ENCODE measurements at places on chromosomes 1 and 21. TPM values are rescaled to one million over a fixed set of nuclear protein-coding genes. Genes with fewer than 3 reads are reported as not detected.

LMX1A gene
- total RNA-seq, result not detected

CHIT1 gene
- not detected for total RNA-seq

BEND5 gene
- 1.1 TPM for total RNA-seq

KCNE2 gene
- total RNA-seq, result not detected

CTSS gene
- 2.8 TPM for total RNA-seq

GALE gene
- total RNA-seq, result 10.8 TPM

CLCA1 gene
- not detected for total RNA-seq

OPTC gene
- not detected for total RNA-seq

LDLRAD1 gene
- total RNA-seq, result not detected

VWA5B1 gene
- total RNA-seq, result not detected

SPRR1B gene
- total RNA-seq, result not detected

ENTREP3 gene
- 23.7 TPM for total RNA-seq

SLC1A7 gene
- 0.12 TPM for total RNA-seq

TNFSF4 gene
- total RNA-seq, result 2.0 TPM
